ENCODE measurements at places on chromosomes 4 and X.

DNA sequence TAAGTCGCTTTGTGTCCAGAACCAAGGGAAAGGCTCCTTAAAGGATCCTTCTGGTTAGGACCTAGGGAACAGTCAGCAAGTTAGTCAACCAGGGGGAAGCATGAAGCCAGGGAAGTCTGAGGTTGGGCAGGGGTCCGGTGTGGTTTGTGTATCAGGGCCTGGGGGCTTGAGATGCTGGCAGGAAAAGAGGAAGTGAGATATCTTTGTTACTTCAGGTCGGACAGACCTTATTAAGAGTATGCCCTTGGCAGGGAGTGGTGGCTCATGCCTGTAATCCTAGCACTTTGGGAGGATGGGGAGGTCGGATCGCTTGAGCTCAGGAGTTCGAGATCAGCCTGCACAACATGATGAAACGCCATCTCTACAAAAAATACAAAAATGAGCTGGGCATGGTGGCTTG lies 52.3 kb upstream of the TRPC5OS start:
- DNase-seq = no peak

- no peak for DNase-seq
Observed at GRCh38 chr4:158079661-158080060, 93.2 kb downstream of the GASK1B start.

DNA sequence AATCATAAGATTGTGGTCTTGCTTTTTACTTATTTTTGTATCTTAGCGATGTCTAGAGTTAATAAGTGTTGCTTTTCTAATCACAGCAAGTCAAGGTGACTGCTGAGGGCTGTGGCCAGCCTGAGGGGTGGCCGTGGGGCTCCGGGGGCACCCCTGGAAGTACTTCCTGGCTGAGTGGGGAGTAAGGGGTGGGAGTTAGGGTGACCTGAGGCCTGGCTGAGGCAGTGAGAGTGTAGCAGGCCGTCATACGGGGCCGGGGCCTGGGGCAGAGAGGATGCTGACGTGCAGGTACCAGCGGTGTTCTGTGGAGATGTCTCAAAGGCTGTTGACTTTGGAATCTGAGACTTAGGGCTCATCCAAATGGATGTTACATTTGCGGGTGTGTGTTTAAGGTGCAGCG lies 29.3 kb downstream of the PIGG start:
- DNase-seq = no peak

DNA sequence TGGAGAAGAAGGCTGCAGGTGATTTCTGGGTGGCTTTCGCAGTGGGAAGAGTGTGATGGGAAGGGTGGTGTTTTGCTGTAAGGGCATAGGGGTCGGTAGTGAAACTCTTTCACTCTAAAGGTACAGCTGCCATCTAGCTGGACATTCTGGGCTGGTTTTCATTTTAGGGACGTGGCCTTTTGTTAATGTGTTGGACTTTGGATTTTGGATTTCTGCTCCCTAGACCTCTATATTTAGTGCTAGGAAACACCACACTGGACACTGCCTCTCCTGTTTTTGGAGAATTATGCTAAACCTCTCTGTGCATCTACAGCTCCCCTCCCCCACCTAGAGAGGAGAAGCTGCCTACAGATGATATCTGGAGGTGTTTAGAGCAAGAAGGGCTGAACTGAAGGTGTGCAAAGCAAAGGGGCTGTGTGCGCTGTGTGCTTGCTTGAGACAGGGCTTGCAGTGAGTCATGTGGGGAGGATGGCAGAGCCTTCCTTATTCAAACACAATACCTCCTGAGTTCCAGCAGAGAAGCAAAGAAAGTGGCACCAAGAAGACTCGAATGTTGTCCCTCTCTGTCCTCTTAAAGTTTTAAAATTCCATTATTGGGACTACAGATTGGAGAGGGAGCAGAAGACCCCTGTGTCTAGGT lies 47.9 kb downstream of the STARD8 start:
- no peak for DNase-seq

GRCh38 chrX:50799531-50799961 lies 14.4 kb downstream of the SHROOM4 start:
- no peak for DNase-seq

GRCh38 chr4:32002037-32002747 lies 1282.0 kb downstream of the PCDH7 start:
- DNase-seq = no peak

- DNase-seq = no peak
Observed at GRCh38 chr4:190019023-190019858, 7.8 kb downstream of the FRG2 start.

GRCh38 chr4:71110499-71110898 lies 117.0 kb downstream of the DCK start:
- DNase-seq = no peak

DNA sequence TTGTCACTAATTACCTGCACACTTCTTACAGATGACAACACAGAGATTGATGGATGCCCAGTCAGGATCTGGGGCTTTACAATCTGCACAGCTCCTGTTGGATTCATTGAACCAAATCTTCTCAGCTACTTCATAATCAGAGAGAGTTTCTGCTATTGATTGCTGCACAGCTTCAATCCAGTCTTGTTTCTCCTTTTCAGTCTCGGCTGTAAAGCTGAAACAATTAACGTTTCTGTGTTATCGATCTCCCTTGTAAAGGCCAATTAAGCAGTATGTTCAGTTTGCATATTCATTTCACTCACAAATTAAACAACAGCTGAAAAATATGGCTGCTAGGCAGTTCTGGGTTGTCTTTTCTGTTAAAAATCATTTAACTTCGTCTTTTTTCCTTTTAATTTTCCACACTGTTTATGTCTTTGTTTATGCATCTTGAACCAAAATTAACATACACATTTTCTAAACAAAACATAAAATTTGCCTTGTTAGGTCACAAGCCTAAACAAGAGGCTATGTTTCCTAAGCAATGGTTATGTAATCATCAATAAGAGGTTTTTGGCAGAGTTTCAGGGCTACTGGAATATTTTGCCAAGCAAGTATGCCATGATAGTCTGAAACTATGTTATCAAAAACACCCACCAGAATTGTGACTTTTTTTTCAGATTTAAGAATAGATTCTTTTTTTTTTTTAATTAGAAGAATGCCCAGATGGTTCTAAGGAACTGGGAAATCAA lies 79.2 kb downstream of the ARAP2 start:
- no peak for DNase-seq

DNA sequence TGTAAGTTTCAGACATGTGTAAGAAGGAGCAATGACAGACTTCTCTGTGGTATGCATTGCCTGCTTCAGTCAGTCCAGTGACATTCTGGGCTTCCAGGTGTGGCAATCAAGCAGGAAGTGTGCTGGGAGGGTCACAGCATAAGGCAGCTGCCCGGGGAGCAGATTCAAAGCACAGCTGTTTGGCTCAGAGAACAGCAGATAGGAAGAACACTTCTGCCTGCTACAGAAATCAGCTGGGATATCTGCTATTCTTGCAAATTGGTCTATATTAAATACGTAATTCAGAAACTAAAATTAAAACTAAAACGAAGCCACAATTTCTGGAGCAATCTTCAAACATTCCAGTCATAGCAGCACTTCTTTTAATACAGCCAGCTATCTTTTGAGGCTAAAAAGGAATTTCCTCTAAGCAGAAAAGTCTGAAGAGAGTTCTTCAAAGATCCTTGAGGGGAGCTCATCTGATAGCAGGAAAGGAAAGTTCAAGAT lies 47.5 kb upstream of the GALNT7 start:
- DNase-seq = no peak

DNA sequence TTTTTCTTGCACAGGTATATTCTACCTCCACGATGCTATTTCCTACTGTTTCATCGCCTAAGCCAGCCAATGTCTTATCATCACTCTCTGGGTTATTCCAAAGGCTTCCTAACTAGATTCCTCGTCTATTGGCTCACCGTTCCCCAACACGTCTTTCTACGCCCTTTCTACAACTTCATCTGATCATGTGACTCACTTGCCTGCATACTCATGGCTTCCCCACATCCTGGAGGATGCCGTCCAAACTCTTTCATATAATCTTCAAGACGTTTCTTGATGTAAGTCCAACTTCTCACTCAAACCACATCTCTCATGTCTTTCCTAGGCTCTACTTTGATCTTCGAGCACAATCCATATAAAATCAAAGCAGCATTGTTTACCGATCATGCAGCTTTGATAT lies 322.0 kb upstream of the PPARGC1A start:
- no peak for DNase-seq

GRCh38 chr4:33696586-33696985 lies 2547.7 kb downstream of the ARAP2 start:
- DNase-seq = no peak

DNA sequence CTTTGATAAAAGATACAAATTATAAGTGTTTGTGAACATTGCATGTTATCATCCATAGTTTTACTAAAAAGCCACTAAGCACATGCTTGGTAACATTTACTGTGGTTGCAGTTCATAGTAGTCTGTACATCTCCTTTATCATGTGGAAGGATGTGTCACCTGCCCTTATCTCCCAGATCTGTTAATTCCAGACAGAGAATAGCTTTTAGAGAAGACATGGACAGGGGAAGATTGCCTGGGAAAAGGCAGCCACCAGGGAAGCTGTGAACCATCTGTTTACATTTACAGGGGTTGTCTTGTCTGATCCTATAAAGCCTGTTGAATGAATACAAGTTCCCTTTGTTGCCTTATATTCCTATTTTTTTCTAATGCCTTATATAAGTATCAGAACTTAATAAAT lies 396.0 kb downstream of the FAT4 start:
- no peak for DNase-seq

DNA sequence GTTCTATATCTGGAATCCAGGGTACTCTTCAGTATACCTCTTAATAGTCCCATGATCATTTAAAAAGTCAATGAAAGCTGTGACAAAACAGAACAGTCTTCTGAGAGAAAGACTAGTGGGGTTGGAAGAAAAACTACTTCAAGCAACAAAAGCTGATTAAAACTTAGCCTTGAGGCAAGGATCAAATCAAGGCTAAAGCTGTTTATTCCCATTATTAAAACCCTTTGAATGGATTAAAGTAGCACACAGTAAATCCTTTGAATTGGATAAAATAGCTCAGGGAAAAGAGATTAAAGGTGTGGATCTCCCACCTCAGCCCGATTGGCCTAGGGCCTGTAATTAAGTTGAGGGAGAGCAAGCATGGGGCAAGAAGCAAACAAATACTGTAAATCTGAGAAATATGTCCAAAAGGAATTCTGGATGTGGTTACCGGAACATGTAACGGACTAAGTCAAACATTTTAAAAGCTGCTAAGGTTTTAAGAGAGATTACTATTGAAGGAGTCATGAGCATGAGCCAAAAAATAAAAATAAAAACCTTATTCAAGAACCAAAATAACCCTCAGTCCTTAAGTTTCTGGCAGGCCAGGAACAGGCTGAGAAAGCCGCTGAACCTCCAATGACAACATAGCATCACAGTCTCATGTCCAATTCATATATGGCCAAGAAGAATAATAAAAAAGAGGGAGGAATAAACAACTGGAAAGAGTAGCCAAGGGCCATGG lies 257.3 kb upstream of the NEIL3 start:
- DNase-seq = no peak

- no peak for DNase-seq
Observed at GRCh38 chr4:98275145-98275544, 14.0 kb downstream of the RAP1GDS1 start.

DNA sequence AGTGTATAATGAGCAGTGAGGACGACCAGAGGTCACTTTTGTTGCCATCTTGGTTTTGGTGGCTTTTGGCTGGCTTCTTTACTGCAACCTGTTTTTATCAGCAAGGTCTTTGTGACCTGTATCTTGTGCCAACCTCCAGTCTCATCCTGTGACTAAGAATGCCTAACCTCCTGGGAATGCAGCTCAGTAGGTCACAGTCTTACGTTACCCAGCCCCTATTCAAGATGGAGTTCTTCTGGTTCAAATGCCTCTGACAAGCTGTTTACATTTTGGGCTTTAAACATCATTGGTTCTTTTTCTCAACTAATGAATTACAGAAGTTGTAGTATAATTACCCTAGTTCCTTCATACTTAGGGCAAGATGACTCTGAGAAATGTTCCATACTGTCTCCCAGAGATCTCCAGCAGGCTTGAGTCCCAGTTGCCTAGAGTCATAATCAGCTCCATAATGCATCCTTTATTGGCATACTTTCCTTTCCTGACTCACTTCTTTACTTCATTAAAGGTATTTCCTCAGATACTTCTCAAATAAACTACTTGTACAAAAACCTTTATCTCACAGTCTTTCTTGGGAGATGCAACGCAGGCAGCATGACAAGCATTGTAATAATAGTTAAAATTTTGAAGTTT lies 136.5 kb downstream of the KDM6A start:
- no peak for DNase-seq

DNA sequence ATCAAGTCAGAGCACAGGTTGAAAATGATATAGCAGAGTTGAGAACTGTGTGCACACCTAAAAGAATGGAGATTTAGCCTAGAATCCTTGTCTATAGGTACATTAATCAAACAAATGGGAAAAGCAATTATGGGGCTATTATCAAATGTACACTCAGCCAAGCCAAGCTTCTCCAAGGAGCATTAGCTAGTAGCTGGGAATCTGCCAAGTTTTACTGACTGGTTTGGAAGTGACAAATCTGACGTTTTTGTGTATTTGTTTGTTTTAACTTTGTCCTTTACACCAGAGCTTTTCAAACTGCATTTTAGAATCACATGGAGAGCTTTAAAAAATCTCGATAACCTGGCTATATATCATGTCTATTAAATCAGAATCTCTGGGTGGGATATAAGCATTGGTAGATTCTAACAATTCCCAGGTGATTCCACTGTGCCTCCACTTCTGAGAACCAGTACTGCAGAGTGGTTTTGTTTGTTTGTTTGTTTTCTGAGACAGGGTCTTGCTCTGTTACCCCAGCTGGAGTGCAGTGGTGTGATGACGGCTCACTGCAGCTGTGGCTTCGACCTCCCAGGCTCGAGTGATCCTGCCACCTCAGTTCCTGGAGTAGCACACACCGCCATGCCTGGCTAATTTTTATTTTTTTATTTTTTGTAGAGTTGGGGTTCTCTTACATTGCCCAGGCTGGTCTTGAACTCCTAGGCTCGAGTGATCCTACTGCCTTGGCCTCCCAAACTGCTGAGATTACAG lies 279.8 kb downstream of the UNC5C start:
- no peak for DNase-seq

DNA sequence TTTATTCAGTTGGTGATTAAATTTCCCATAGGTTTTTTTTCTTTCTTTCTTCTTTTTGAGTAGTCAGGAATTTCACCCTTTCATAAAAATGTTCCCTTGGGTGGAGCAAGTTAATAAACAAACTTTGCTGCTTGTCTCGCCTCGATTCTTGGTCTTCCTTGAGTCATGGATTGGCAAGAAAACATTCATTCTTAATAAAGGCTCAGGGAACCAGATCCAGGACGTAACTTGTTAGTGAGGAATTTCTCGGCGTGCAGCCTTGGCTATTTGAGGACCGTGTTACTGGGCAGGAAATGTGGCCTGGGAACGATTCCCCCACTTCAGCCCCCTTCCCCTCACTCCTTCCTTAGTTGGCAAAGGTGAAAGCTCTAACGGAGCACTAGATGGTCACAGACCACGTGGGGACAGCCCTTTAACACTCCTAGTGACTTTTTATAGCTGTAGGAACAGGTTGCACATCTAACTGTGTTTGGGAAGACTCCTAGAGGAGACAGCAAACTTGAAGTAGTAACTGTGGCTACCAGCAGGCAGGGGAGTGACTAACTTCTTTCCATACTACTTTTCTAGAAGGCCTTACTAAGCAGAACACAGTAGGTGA lies 106.8 kb downstream of the UCHL1 start:
- DNase-seq = no peak

Data from stimulated activated CD4-positive, alpha-beta T cell treated with anti-CD3 and anti-CD28 coated beads, Interleukin-15, amount 100 ng/mL, for 1 hour (primary cell).